Dorsolateral prefrontal cortex (tissue), 122 donors: ENCODE measurements at places on chromosomes 16 and 17.

- no peak for DNase-seq
These were observed 27.5 kb downstream of the ZFHX3 start for GRCh38 chr16:73020409-73020884.

DNA sequence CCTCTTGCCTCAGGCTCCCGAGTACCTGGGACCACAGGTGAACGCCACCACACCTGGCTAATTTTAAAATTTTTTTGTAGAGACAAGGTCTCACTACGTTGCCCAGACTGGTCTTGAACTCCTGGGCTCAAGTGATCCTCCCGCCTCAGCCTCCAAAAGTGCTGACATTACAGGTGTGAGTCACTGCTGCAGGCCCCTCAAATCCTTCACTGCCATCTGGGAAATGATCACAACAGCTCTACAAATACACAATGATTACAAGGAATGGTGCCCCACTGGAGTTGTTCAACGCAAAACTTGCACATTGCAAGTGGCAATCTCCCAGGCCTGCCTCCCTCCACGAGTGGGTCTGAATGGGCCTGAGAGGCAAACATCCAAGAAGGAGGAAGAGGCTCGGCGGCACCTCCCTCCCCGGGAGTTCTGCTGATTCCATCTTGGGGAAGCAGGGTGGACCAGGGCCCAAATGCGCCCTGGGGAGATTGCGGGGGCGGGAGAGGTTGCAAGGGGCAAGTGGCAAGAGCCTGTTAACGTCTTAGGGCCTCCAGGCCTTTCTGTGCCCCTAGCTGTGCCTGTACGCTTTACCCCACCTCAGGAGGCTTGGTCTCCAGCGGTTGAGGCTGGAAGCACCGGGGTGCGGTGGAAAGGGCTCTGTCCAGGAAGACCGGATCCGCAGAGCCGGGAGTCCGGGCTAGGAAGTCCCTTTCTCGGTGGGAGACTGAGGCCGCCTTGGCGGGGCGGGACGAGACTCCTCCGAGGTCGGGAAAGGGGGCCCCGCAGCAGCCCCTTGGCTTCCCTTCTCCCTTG is 656 bp upstream of the IGFBP4 start:
- no peak for DNase-seq

- peak; percentile 69 for DNase-seq
These were observed 5.4 kb downstream of the CTRL start for GRCh38 chr16:67926181-67926750.

- DNase-seq, result no peak
These were observed 23.4 kb upstream of the CPSF4L start for GRCh38 chr17:73284906-73285602.
